A673 (cell line): ENCODE measurements at places on chromosomes 1 and 21.
A peak's percentile ranks its signal among the peaks of the same experiment; 100 is the strongest.

GRCh38 chr1:201015551-201016091 lies 7.9 kb downstream of the KIF21B start:
- H3K4me1 ChIP-seq, result peaks cover 25% of the 10 kb centered on the region
- H3K36me3 ChIP-seq, result no peaks in the 10 kb centered on the region
- H3K27me3 ChIP-seq, result no peaks in the 10 kb centered on the region
- no peak for DNase-seq
- no peak overlapping the region for H3K27ac ChIP-seq

DNA sequence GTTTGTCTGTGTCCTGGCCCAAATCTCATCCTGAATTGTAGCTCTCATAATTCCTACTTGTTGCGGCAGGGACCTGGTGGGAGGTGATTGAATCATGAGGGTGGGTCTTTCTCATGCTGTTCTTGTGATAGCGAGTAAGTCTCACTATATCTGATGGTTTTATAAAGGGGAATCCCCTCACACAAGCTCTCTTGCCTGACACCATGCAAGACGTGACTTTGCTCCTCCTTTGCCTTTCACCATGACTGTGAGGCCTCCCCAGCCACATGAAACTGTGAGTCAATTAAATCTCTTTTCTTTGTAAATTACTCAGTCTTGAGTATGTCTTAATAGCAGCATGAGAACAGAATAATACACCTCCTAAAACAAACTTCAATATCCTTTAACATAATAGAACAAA lies 1065.6 kb downstream of the PLA2G4A start:
- H3K4me3 ChIP-seq, result no peak overlapping the region
- H3K27ac ChIP-seq, result no peak overlapping the region
- no peak for DNase-seq

DNA sequence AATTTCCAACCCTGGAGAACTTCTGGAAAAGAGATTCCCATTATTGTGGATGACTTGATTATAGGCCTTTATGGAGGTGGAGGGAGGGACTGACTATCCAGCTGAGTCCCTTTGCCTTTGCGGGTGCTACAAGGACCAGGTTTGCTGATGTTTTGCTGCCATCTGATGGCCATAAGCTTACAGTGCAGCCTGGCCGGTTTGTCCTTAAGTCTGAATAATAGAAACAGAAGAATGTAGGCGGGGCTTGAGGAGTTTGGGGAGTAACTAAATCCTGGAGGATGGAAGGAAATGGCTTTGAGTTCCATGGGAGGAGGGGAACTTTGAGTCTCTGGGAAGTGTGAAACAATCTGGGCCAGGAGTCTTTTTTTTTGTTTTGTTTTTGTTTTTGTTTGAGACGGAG lies 55.7 kb upstream of the CD1D start:
- peak; percentile 98 for DNase-seq
- H3K36me3 ChIP-seq, result no peaks in the 10 kb centered on the region
- no peaks in the 10 kb centered on the region for H3K27me3 ChIP-seq
- no peak overlapping the region for H3K27ac ChIP-seq
- H3K4me3 ChIP-seq, result no peak overlapping the region
- H3K4me1 ChIP-seq, result peaks cover 30% of the 10 kb centered on the region

- DNase-seq, result no peak
- no peaks in the 10 kb centered on the region for H3K4me1 ChIP-seq
- no peaks in the 10 kb centered on the region for H3K36me3 ChIP-seq
- H3K27me3 ChIP-seq, result no peaks in the 10 kb centered on the region
- H3K4me3 ChIP-seq, result no peak overlapping the region
Observed at GRCh38 chr1:67571901-67572593, 113.0 kb upstream of the GADD45A start.

- DNase-seq, result no peak
- H3K4me1 ChIP-seq, result no peaks in the 10 kb centered on the region
- H3K36me3 ChIP-seq, result no peaks in the 10 kb centered on the region
- H3K27me3 ChIP-seq, result no peaks in the 10 kb centered on the region
- no peak overlapping the region for H3K4me3 ChIP-seq
- H3K27ac ChIP-seq, result no peak overlapping the region
Observed at GRCh38 chr1:55380355-55380970, 165.3 kb upstream of the USP24 start.

GRCh38 chr1:225987491-225988316 lies 11.4 kb downstream of the SDE2 start:
- H3K27ac ChIP-seq, result no peak overlapping the region
- no peaks in the 10 kb centered on the region for H3K4me1 ChIP-seq
- DNase-seq, result peak; percentile 68
- H3K27me3 ChIP-seq, result no peaks in the 10 kb centered on the region
